Spinal cord (tissue), 10 donors: ENCODE measurements at places on chromosomes 3 and 15.

DNA sequence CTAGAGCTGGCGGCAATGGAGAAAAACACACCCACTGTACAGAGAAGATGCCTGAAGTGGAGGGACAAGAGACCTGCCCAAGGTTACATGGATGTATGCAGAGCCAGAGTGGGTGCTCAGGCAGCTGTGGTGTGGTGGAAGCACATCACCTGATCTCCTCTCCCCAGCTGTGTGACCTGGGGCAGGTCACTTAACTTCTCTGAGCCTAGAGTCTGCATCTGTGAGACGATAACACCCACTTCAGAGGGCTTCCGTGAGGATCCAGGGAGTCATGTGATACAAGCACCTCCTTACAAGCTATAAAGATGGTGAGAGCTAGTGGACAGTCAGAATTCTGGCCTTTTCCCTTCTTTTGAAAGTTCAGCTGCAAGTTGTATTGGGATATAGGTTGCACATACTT is 55.1 kb upstream of the HERC1 start:
- no peak for DNase-seq

DNA sequence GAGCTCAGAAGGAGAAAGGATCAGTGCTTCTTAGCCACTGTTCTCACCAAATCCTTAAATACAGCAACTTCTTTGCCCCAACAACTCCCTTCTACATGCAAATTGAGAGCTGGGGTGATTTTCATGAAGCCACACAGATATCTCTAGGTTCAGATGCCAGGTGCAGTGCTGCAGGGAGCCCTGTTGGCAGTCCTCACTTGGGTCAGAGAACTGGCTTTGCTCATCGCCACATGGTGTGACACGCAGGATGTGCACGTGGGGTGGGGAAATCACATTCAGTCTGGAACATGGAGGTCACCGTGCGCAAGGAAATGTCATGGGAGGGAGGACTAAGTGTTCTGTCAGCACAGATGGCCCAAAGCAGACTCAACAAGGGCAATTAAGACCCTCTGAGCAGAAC is 103.8 kb downstream of the WDR76 start:
- DNase-seq: no peak

- DNase-seq: no peak
Observed at GRCh38 chr15:57533448-57533799, 58.3 kb upstream of the MYZAP start.

DNA sequence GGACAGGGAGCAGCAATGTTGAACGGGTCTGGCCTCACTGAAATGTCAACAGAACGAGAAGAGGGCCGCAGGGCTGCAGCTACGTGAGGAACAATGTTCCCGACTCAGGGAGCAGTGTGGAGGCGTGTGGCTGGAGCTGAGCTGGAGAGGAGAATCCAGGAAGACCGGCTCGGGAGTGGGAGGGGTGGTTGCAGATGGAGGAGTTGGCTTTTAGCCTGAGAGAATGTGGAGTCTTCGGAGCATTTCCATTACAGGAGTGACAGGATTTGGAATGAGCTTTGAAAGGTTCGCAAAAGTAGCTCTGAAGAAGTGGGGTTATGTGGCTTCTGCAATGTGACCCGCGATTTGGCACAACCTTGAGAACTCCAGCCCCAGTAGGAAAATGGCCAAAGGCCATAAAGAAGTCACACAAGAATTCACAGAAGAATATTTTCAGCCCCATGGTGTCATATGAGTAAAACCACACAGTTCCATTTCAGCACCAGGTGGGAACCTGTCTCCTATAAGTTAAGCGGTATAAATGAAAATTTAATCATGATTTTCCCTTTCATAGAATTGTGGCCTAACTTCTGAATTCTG is 78.8 kb upstream of the NSMCE3 start:
- no peak for DNase-seq

DNA sequence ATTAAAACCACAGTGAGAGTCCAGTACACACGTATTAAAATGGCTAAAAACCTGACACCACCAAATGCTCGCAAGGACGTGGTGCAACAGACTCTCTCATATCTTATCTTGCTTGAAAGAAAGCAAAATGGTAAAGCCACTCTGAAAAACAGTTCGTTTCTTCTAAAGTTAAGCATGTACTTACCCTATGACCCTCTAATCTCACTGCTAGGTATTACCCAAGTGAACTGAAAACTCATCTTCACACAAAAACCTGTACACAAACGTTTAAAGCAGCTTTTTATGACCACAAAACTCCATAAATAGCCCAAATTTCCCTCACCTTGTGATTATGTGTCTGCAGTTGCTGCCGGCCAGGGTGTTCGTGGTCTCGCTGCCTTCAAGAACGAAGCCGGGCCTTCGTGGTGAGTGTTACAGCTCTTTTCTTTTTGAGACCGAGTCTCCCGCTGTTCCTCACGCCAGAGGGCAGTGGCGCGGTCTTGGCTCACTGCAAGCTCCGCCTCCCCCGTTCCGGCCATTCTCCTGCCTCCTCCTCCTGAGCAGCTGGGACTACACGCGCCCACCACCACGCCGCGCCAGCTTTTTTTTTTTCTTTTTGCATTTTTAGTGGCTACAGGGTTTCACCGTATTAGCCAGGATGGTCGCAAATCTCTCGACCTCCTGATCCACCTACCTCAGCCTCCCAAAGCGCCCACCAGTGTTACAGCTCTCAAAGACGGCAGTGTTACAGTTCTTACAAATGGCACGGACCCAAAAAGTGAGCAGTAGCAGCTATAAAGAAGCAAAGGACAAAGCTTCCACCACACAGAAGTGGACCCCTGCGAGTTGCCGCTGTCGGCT is 165.4 kb downstream of the TJP1 start:
- DNase-seq: no peak

GRCh38 chr15:87767516-87767915 is 489.0 kb downstream of the NTRK3 start:
- no peak for DNase-seq

GRCh38 chr3:5769825-5770224 is 582.3 kb downstream of the EDEM1 start:
- no peak for DNase-seq

GRCh38 chr15:76197703-76198455 is 113.4 kb downstream of the ETFA start:
- DNase-seq: no peak

- DNase-seq: peak; percentile 48
Observed at GRCh38 chr15:66841953-66842681, 140.1 kb downstream of the SMAD6 start.

DNA sequence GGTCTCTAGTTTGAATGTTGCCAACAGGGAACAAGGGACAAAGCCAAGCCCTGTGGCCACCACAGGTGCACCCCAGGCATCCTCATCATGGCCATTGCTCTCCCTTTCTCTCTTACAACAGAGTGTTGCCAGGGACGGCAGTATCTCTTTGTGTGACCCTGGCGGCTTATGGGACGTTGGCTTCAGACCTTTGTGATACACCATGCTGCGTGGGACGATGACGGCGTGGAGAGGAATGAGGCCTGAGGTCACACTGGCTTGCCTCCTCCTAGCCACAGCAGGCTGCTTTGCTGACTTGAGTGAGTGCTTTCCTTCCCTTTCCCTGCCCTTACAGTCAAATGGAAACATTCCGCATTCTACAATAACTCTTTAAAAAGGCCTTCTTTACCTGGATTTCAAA is 38.2 kb downstream of the BOC start:
- DNase-seq: no peak

DNA sequence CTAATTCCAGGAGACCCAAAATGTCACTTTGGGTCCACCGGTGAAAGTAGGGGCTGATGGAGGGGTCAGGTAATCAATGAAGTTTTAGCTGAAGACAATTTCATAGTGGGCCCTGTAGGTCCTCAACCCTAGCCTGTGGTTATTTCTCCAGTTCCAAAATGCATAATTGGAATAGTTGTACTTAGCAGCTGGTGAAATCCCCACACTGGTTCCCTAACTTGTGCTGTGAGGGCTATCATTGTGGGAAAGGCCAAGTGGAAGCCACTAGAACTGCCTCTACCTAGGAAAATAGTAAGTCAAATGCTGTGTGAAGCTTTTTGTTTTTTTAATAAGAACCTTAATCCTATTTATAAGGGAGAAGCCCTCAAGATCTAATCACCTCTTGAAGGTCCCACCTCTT is 193.7 kb upstream of the AZI2 start:
- DNase-seq: no peak

DNA sequence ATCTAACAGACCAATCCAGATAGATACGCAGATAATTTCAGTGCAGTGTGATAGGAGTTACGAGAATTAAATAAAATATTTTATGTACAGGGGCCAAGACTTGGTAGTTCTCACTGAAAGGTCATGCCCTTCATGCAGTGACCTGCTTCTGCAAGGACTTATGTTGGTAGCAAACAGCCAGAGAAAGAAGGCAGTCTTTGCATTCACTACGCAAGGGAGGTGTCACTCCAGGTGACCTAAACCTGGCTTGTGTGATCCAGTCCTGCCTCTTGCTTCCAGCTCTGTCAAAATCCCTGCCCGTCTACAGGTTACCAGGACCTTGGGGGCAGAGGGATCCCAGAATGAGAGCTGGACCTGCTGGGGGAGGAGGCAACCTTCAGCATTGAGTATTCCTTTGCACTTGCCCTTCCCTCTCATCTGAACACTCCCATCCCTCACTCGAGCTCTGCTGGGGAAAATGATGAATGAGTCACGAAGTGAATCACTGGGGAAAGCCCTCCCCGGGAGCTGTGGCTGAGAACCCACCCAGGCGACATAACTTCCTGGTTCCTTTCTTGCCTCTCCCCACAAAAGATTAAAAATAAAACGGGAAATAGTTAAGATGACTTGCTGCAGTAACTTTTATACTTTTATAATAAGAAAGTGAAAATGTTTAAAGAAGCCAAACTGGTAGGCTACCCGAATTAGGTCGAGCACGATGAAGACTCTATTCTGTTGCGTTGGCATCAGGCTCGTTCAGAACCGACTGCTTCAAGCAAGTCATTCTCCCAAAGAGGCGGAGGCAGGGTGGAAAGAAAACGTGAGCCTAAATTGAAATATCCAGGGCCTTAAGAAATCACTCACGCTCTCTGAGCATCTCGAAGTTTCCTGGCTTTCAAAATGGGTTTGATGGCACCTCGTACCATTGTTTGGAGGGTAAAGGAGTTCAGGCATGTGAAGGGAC is 216.1 kb downstream of the SLCO3A1 start:
- DNase-seq: no peak

DNA sequence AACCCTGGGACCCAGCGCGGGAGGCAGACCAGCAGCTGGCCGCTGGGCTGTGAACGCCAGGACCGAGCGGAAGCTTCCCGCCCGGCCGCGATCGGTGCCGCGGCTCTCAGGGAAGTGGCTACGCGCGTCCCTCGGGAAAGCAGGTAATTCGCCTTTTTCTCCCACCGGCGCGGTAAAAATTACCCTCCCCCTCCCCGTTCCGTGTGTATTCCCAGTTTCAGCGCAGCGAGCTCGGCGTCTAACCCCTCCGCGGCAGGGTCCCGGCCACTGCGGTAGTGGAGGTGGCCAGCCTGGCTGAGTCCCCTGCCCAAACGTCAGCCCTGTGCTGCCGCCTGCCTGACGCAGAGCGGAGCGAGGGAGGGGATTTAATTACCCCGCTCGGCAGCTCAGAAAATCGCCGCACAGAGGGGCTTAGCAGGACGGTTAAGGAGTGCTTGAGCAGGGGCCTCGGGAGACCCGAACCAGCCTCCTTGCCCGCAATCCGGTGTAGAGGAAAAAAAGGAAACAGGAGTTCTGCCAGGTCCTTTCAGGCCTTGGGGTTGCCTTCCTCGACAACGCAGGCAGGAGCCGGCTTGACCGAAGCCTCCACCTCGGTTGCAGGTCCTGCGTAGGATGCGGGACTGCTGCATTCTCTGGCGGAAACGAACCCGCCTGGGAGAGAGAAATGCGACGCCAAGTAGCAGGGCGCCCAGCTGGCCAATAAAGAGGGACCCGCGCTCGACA is 2.9 kb downstream of the GATA2 start:
- DNase-seq: no peak

DNA sequence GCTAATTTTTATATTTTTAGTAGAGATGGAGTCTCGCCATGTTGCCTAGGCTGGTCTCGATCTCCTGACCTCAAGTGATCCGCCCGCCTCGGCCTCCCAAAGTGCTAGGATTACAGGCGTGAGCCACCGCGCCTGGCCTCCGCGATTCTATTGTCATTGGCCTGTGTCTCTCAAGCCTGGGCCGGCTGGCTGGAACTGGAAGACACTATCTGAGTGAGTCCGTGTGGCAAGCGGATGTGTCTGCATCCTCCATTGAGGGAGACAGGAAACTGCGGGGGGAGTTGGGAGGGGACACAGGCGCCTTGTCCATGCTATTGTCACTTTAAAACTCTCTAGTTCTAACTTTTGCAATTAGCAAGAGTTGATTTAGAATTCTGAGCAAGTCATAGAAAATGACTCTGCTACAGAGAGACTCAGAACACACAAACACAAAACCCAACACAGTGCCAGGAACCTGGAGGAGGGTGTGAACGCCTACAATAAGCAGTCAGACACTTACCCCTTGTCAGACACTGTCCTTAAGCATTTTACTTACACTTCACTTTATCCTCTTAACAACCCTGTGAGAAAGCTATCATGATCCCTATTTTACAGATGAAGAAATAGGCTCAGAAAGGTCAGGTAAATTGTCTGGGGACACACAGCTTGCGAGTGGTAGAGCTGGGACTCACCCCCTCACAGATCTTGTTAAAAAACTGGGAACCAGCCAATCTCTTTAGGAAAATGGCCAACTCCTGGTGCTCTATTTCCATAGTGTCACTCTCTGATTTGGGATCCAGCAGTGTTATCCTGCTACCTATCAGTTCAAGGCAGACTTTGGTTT is 38.7 kb downstream of the ANP32A start:
- no peak for DNase-seq

DNA sequence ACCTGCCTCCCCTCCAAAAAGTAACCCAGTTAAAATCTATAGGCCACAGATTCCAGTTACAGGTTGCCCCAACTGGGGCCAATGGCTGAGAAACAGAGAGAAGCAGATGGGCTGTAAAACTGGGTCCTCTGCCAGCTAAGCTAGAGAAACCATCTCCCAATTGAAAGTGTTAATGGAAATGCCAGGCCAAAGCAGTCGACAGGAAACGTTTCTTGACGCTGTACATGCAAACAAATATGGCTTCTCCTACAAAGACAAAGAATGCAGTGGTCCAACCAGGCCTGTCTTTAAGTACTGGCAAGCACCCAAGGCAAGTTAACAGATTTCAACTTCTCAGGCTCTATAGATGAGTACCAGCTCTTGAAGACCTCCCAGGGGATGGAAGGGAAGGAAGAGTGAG is 71.3 kb downstream of the MAGI1 start:
- peak; percentile 87 for DNase-seq

DNA sequence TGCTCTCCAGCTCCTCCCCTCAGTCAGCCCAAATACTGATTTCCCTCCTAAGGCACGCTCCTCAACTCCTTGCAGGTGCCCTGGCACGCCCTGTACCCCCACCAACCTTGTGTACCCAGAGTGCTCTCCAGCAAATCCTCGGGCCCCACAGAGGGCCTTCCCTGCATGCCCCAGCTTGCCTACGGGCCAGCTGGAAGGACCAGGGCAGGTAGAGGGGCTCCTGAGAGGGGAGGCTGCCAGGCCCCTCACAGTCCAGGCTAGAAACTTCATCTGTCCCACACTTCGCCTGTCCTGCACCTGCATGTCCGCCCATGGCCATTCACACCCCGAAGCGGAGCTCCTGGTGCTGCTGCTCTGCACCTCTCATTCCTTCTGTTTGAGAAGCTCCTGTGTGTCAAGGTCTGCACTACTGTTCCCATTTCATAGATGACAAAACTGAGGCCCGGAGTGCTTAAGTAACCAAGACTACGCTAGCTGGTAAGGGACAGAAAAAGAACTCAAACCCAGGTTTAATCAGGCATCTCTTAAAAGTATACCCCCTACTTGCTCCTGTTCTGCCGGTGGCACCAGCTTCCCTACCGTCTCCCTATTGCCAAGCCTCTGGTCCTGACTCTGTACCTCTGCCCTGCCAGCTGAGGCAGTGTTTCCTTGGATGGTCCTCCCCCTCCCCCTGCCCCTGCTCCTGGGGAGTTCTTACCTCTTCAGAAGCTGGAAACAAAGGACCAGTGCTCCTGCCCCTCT is 35.6 kb downstream of the ZXDC start:
- DNase-seq: no peak

- no peak for DNase-seq
Observed at GRCh38 chr15:65819563-65819960, 27.5 kb upstream of the DENND4A start.
